ENCODE measurements at places on chromosomes 7 and 10. TPM values are rescaled to one million over a fixed set of nuclear protein-coding genes. Genes with fewer than 3 reads are reported as not detected.

DNA sequence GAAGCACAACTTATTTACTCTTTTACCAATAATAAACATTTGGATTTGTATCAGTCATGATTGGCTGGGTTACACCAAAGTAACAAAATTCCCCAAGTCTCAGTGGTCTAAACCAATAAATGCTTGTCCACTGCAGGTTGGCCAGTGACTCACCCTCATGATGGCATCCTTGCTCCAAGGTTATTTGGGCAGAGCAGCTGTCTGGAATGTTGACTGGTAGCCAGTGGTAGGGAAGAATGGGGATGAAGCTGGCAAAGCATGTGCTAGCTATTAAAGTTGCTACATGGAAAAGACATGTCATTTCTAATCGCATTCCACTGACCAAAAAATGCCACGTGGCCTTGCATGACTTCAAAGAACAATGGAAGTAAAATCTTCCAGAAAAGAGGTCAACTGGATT, 1168.7 kb upstream of the CELF2 start:
- DNase-seq = no peak

- DNase-seq = no peak
Observed at GRCh38 chr10:11080564-11080984, 62.9 kb downstream of the CELF2 start.

DNA sequence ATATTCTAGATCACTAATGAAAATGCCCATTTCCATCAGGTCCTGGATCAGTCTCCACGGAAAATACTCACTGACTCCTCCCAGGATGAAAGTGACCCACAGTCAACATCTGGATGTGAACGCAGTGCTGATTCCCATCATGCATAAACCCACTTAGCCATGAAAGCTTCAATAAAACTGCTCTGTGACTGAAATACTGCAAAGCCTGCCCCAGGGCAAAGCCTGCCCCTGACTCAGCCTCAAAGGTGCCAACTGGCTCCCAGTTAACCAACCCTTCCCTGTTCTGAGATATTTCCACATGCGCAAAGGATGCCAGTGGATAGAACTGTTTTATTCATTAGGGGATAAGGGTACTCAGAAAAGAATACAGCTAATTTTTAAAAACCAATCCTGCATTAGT, 24.0 kb downstream of the OSBPL3 start:
- no peak for DNase-seq

- no peak for DNase-seq
Observed at GRCh38 chr7:33654676-33655075, 250.7 kb upstream of the BMPER start.

DNA sequence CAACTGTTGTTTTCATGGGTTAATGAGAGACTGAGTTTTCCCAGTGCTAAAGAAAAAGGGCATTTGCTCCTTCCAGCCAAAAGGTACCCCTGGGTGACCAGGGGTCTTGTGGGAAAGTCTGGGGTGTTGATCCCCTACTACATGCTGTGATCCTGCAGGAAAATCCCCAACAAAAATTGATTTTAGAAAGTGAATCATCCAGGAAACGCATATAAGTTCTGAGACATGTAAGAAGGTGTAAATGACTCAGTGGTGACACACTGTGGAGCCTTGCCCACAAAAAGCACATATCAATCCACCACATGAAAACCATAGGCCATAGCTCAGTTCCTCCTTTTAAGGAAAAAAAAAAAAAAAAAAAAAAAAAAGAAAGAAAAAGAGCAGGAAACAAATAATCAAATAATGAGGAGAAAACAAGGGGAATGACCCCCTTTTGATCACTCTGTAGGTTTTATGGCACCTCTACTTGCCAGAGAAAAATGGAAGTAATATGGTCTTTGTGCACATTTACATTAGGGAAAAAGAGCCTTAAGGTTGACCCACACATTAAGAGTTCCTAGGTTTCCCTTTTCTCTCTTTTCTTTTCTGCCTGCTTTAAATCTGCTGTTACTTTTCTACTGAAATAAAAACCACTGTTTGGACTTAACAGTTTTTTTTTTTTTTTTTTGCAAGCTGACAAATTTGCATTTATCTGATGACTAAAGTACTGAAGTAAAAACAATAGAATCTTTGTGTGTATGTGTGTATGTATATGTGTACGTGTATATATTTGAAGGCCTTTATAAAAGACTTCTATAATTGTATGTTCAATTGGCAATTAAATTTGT, 386.0 kb downstream of the KIF20B start:
- DNase-seq = no peak

GRCh38 chr7:103893350-103893749, 96.1 kb downstream of the RELN start:
- DNase-seq = no peak

Gene MLXIPL
- total RNA-seq = 9.6 TPM

DNA sequence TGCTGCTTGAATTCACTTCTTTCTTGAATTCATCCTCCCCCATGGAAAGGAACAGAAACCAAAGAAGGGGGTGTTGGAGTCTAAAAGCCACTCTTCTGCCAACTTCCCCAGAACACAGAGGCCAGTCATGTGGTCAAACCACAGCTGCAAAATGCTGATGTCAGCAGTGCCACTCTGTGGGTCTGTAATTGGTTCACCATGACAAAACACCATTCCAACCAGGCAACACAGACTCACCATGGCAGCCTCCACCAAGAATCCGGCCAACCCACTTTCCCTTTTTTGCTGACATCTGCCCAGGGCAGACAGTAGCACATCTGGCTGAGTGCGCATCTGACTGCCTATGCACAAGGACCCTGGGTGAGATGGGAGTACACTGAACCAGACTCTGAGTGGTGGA, 16.8 kb downstream of the OSBPL3 start:
- DNase-seq = peak; percentile 45

- DNase-seq = peak; percentile 79
Observed at GRCh38 chr10:101062232-101063049, 652 bp downstream of the KAZALD1 start.

DNA sequence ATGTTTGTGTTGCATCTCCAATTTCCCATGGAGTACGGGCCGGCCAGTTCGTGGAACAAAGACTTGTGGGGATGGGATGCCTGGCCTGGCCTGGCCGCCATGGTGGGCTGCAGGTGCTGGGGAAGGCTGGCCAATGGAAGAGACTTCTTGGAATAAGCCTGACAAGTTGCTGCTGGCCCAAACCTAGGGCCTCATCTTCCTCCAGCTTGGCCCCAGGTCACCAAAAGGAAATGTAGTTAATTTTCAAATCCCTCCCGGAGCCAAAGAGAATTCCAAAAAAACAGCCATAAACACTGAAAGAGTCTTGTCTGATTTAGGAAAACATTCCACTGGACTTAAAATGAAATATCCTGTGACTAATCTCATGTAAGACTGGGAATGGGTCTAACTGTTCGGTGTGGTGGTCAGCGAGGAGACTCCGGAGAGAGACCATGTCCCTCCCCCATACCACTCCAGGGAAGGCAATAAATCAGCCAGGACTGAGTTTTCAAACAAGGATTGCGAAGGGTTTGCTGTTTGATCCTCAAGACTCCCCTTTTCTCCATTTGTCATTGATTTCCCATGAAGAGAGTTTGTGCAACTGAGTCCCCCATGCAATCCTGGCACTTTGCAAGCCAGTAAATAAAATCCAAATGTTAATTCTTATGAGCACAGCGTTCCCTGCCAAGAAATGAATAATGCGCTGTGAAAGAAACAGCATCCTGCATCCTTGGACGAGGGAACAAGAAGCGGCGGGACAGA, 128.7 kb upstream of the HABP2 start:
- DNase-seq = peak; percentile 38

GRCh38 chr7:137091396-137091795, 222.9 kb downstream of the CHRM2 start:
- no peak for DNase-seq

GRCh38 chr10:63758080-63758479, 236.9 kb downstream of the REEP3 start:
- no peak for DNase-seq

GRCh38 chr10:11276449-11276990, 258.8 kb downstream of the CELF2 start:
- no peak for DNase-seq

Gene ELOVL3
- not detected for total RNA-seq

- DNase-seq = peak; percentile 55
Observed at GRCh38 chr7:25624833-25625232, 396.5 kb upstream of the NPVF start.

DNA sequence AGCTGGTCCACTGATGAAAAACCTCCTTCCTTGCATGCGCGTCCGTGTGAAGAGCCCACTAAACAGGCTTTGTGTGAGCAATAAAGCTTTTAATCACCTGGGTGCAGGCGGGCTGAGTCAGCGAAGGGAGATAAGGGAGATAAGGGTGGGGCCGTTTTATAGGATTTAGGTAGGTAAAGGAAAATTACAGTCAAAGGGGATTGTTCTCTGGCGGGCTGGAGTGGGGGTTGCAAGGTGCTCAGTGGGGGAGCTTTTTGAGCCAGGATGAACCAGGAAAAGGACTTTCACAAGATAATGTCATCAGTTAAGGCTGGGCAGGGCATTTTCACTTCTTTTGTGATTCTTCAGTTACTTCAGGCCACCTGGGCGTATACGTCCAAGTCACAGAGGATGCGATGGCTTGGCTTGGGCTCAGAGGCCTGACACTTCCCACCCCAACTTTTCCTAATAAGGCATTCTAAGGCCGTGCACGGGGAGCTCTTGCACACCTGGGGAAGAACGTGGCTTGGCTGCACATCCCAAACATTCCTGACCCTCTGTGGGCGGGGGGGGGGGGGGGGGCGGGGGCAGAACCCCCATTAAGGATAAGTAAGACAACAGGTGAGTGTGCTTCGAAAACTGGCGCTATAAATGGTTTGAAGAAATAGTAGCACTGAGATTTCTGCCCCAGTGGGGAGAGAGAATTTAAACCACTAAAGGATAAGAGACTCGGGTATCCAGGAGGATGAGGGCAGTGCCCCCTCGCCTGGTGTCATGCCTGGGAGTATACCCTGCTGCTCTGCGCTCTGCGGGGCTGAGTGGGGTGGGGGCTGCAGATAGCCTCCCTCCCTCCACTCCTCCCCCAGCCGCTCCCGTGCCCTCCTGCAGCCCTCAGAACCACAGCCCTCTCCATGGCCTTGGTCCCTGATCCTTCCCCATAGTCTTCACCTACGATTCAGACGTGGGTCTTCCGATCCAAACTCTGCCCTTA, 217.6 kb downstream of the MLLT10 start:
- DNase-seq = no peak

DNA sequence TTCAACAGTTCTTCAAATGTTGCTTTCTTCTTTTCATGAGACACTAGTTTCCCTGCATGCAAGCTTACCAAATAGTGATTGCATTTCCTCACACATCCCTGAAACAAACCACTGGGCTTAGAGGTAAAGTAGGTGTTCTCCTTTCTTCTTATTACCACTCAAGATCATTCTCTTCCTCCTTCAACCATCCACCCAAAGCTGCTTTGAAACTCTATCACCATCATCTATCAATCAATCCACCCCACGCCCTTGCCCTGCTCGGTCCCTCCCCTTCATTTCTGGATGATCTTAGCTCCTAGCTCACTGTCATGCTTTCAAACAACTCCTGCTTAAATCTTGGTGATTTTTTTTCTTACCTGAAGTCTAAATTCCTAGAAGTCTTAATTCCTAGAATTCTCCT, 18.9 kb downstream of the HYCC1 start:
- no peak for DNase-seq

- no peak for DNase-seq
Observed at GRCh38 chr10:31062856-31063255, 31.2 kb upstream of the ZNF438 start.

- DNase-seq = peak; percentile 92
Observed at GRCh38 chr10:127906548-127907377, at the start of gene PTPRE. Gene PTPRE (plus strand): TSS chr10:127907103. CDS start chr10:128040882, 133,779 bp downstream.

Gene MAT1A
- not detected for total RNA-seq

- no peak for DNase-seq
Observed at GRCh38 chr10:131553121-131553520, 241.6 kb upstream of the TCERG1L start.

GRCh38 chr10:75191821-75192568, 18.6 kb upstream of the VDAC2 start:
- peak; percentile 62 for DNase-seq

- no peak for DNase-seq
Observed at GRCh38 chr7:36755484-36755883, 31.2 kb upstream of the AOAH start.

- DNase-seq = no peak
Observed at GRCh38 chr10:101091546-101092290, 29.9 kb downstream of the KAZALD1 start.

Gene MACROH2A2
- total RNA-seq = 15.2 TPM

Gene TMEM270
- not detected for total RNA-seq

Gene ITPRID1
- total RNA-seq = not detected

GRCh38 chr10:76037531-76038155, 606.2 kb downstream of the LRMDA start:
- DNase-seq = no peak

Gene SSC4D
- total RNA-seq = 0.55 TPM

DNA sequence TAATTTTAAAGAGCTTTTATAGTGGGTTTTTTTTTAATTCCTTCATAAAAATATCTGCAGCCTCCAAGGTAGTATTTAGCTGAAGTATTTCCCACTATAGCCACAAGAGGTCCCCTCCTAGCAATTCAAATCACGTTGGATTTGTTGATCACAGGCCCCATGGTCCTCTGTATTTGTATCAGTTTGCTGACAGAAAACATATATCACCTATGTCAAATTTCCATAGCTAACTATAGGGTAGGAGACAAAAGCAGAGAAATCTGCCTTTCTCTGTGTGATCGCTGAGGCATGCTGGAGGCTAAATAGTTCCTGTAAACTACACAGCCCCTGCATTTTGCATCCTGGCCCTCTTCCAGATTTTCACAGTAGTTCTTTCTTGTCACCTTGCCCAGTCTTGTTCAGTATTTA, 1.7 kb upstream of the CTNNA3 start:
- DNase-seq = no peak

GRCh38 chr7:114658216-114658615, 243.6 kb downstream of the FOXP2 start:
- no peak for DNase-seq

GRCh38 chr10:9305018-9305655, 1250.6 kb downstream of the GATA3 start:
- no peak for DNase-seq

Gene HOXA4
- total RNA-seq = 0.15 TPM

DNA sequence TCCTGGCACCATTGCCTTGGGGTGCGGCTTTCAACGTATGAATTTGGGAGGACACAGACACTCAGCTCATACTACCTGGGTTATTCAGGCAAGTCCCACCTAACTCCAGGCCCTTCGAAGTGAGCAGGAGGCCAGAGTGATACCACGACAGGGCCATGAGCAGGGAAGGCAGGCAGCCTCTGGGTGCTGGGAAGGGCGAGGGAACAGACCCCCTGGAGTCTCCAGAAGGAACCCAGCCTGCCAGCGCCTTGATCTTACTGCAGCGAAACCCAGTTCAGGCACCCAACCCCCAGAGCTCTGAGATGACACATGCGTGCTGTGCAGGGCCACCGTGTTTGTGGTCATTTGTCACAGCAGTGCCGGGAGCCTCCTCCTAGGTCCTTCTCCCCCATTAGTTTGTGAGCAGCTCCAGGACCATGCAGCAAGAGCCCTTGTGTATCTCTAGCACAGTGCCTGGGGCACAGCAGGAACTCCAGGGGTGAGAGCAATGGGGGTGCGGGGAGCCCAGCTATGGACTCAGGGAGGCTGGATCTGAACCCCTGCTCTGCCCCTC, 7.7 kb upstream of the INSIG1 start:
- no peak for DNase-seq

GRCh38 chr7:6403907-6404306, 43.8 kb downstream of the DAGLB start:
- DNase-seq = no peak

All from left ventricle myocardium superior (tissue), 1 donor.